ENCODE measurements at places on chromosomes 6 and 20.

GRCh38 chr6:158020272-158020711 is 38.6 kb downstream of the SYNJ2 start:
- DNase-seq: no peak

DNA sequence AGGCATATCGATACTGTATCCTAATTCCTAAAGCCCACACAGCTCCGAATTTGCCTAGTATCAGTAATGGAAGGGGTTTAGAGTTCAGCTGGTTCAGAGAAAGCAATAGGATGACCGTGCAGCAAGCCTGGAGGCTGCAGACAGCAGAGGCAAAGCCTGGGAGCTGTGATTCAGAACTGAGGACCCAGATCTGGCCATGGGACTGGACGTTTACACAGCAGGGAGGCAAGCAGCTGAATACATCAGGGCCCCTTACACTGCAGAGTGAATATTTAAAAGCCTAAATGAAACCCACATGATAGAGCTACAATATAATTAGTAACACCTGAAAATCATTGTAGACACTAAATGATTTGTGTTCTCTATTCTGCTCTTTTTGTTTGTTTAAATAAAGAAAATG is 38.0 kb downstream of the ELOVL2 start:
- DNase-seq: no peak

DNA sequence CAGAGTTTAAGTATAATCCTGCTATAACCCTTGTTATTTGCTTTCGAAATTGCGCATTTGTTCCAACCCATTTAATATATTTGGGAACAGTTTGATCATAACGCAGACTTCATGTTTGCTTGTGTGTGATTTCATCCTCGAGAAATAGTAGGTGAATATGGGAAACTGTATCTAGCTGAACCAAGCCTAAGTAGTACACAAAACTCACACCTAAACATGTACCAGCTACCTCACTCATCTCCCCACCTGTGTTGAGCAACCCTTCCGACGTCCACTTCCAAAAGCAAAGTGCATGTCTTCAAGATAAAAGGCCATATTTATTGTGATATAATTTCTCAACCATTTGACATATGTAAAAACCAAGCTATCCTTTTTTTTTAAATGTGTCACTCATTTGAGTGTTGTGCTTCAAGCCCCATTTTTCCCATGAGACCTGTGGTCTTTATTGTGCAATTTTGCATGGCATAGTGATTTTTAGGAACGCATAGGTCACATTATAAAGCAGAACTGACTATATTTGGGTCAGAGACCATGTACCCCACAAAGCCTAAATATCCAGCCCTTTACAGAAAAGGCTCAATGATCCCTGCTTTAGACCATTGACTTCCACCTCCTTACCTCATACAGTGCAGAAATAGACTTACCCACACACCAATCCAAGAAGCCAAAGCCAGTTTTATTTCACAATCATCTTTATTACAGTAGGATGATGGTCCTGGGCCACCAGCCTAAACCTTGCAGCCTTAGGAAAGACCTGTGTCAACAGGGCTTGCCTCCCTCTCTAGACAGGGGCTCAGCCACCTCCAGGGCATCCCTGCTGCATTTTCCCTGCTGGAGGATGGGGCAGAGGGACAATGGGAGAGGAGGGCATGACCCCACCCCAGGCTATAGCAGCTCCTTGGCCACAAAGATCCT is 7.1 kb downstream of the CCND3 start:
- DNase-seq: no peak

GRCh38 chr6:16704401-16705045 is 56.7 kb downstream of the ATXN1 start:
- DNase-seq: no peak

DNA sequence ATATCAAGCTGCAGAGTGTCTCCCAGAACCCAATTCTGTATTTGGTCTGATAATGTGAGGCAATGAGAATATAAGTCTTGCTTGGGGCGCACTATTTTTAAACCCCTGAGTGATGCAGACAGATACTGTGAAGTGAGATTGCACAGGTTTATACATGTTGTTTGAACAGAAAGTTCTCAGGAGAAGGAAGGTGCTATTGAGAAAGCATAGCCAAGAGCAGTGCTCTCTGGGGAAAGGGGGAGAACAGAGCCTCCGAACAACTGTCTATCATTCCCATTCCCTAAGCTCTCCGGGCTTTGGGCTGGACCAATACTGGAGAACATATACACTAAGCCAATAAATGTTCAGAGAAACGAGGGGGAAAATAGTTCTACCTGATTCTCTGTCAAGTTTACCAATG is 75.8 kb downstream of the PERP start:
- DNase-seq: no peak

GRCh38 chr20:50292591-50293283 is 102.1 kb downstream of the CEBPB start:
- peak; percentile 83 for DNase-seq

DNA sequence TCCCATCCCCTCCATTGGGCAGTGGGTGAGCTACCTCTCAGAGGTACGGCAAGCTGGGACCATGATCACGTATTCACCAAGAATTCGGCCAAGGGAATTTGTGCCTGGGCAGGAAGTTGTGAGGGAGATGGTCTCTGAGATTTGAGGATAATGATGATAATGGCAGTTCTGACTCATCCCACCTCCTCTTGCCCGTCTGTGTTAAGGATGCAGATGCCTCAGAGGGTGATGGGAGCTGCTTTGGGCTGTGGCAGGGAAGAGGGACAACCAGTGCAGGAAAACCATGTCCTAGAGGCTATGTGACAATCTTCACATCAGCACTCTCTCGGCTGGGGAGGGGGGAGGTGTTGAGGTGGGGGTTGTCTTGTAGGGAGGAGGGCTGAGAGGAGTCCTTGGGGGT is 4.3 kb downstream of the TGM6 start:
- DNase-seq: no peak

GRCh38 chr6:13152764-13153163 is 175.6 kb downstream of the TBC1D7 start:
- no peak for DNase-seq
